Progenitor cell of endocrine pancreas (in vitro differentiated cells): ENCODE measurements at places on chromosomes 16 and 17. TPM values are rescaled to one million over a fixed set of nuclear protein-coding genes. Genes with fewer than 3 reads are reported as not detected.
A peak's percentile ranks its signal among the peaks of the same experiment; 100 is the strongest.

Gene IL34
- total RNA-seq, result not detected in 2 replicates

Gene CCL15
- 0.29 TPM in 1 of 2 replicates, not detected in the other for total RNA-seq

Gene JPH3
- total RNA-seq, result 23.1 and 26.4 TPM in 2 replicates

Gene YPEL3
- total RNA-seq, result 41.7 and 45.7 TPM in 2 replicates

Gene VTN
- 128 and 139 TPM in 2 replicates for total RNA-seq

Gene ALDH3A1
- 0.75 and 1.0 TPM in 2 replicates for total RNA-seq

Gene TMEM235
- not detected in 2 replicates for total RNA-seq

Gene CACNG4
- 6.5 and 8.7 TPM in 2 replicates for total RNA-seq

DNA sequence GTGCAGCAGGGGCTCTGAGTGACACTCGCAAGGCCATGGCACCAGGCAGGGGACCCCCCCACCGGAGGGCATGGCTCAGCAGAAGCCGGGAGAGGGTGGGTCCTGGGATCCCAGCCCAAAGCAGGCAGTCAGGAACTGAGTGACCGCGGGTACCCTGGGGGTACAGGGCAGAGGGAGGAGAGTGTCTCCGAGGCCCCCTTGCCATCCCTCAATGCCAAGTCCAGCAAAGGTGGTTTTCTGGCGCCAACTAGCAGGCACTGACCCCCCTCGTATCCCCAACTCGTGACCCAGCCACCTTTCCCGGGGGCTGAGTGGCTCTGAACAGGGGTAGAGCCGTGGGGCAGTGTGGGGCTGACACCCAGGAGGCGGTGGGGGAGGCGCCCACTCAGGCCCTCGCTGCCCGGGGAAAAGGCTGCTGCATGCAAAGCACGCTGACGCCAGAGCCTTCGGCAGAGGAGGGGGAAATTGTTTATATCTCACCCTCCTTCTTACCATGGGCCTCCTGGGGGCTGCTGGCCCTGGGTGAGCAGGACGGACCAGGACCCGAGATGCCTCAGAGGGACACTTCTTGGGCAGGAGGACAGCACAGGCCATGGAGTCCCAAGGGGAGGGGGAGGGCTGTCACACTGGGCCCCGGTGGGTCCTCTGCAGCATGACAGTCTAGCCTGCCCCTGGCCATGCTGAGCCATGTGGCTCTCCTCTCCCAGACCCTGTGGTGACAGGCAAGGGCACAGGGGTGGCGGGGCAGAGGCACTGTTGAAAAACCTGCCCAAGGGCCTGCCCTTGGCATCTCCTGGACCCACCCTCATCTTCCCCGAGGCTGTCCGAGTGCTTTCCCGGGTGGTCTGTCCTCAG is 14.6 kb upstream of the ENPP7 start:
- no peak overlapping the region for H3K27ac ChIP-seq
- peaks cover 16% of the 10 kb centered on the region for H3K4me1 ChIP-seq
- no peaks in the 10 kb centered on the region for H3K27me3 ChIP-seq
- no peak overlapping the region for H3K4me3 ChIP-seq

DNA sequence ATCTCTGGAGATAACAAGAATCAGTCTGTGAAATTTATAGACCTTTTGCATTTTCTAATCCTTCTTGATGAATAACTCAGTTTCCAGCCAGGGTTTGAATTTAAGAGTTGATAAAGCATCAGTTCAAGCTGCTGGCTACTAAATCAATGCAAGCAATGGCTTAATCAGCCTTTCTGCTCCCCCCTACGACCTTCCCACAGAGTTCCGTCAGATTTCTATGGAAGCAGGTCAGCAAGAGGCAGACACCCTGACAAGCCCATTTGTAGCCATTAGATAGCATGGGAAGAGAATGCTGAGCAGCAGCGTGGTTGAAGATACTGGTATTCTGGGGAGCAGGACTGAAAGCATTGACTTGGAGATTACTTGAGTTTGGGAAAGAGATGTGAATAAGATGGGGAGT is 868.1 kb downstream of the KCNJ2 start:
- DNase-seq, result no peak
- peaks cover 7% of the 10 kb centered on the region for H3K4me1 ChIP-seq
- no peak overlapping the region for H3K4me3 ChIP-seq
- H3K36me3 ChIP-seq, result no peaks in the 10 kb centered on the region
- H3K27me3 ChIP-seq, result peaks cover 16% of the 10 kb centered on the region

GRCh38 chr16:51003850-51004566 is 147.1 kb downstream of the SALL1 start:
- no peaks in the 10 kb centered on the region for H3K4me1 ChIP-seq
- H3K36me3 ChIP-seq, result no peaks in the 10 kb centered on the region
- peaks cover 6% of the 10 kb centered on the region for H3K27me3 ChIP-seq

DNA sequence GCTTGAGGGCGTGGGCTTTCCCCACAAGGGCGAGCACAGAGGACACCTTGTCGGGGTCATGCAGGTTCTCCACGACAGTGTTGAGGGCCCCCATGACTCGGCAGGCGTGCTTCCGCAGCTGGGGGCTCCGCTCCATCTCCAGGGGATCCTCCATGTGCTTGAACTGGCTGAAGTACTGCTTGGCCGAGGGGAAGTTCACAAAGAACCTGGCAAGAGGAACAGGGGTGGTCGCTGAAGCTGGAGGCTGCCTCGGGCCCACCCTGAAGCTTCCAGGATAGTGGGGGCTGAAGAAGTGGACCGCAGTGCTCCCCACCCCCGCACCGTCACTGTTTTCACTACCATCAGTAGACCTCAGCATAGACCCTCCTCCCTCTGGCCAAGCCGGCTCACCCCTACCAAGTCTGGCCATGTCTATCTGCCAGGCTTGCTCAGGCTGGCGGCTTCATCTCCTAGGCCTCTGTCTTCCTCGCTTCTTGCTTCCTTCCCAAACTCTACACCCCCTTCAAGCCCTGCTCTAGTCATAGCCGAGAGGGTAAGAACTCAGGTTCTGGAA is 5.9 kb downstream of the CYGB start:
- H3K27ac ChIP-seq, result peak overlapping the region; percentile 3
- H3K36me3 ChIP-seq, result no peaks in the 10 kb centered on the region
- H3K4me1 ChIP-seq, result peaks cover 12% of the 10 kb centered on the region
- no peak for DNase-seq

DNA sequence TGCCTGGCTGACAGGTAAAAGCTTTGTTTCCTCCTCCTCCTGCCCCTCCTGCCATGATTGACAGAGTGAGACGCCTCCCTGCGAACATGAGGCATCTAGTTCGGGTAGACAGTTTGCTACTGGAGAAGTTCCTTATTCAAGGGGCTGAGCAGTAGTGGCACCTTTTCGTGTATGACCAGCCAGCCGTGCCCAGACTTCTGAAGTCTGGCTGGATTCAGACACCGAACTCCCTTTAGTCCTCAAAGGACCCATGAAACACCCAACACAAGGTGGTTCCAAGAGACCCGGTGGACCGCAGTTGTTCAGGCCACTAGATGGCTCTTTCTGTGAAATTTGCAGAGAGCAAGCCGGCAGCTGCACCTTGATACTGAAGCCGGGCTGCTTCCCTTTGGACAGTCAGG is 192.8 kb downstream of the XYLT1 start:
- H3K36me3 ChIP-seq, result no peaks in the 10 kb centered on the region
- H3K4me3 ChIP-seq, result no peak overlapping the region
- DNase-seq, result no peak
- peaks cover 8% of the 10 kb centered on the region for H3K4me1 ChIP-seq
- no peak overlapping the region for H3K27ac ChIP-seq
- no peaks in the 10 kb centered on the region for H3K27me3 ChIP-seq

DNA sequence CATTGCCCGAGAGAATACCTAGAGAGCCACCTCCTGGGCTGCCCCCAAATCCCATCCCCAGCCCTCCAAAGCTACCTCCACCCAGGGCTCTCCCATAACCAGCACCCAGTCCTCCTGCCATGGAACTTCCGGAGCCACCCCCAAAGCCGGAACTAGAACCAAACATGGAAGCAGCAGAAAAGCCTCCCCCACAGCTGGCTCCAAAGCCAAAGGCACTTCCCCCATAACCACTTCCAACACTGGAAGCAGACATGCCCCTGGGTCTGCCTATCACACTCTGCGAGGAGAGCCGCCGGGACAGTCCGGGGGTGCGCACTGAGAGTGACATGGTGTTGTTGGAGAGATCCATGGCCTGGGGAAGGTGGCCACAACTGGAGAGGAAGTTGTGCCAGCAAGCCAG is at the start of gene KRT12:
Gene KRT12 (minus strand): TSS at position 386 of the 400 bp plus-strand sequence. CDS start 37 bp downstream, at position 349.
- no peaks in the 10 kb centered on the region for H3K36me3 ChIP-seq
- no peak within 1 kb of the TSS for H3K4me3 ChIP-seq
- H3K27me3 ChIP-seq, result peaks cover 6% of the 10 kb centered on the region
- no peak for DNase-seq

DNA sequence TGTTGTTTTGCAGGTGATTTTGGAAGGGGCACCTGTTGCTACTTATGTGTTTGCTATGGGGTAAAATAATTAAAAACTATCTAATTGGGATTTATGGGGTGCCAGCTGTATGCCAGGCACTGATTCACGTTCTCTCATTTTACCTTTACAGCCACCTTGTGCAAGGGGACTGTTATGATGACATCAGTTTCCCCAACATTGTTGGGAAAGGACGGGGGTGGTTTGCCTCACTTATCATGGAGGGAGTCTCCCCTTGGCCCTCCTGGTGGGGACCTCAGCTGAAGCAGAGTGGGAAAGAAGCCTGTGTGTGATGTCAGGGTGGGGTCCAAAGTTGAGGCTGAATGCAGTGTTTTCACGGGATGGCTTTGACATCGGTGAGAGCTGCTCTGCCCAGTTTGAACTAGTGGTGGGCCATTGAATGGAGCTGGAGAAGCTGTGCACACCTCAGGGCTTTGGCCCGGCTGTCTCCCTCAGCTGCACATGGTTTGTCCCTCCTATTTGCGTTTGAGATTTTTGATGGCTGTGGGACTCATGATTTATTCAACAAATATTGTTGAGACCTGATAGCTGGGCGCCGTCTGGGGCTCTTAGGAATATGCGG is 36.1 kb downstream of the CMIP start:
- H3K36me3 ChIP-seq, result peaks cover 8% of the 10 kb centered on the region
- no peaks in the 10 kb centered on the region for H3K27me3 ChIP-seq
- peak overlapping the region; percentile 56 for H3K27ac ChIP-seq
- H3K4me3 ChIP-seq, result no peak overlapping the region
- H3K4me1 ChIP-seq, result peaks cover 28% of the 10 kb centered on the region

GRCh38 chr16:3017794-3018506 is at the start of gene CLDN6:
TSS of gene CLDN6 (minus strand) at chr16:3018183. CDS start at chr16:3016021, 2,162 bp downstream.
- H3K4me3 ChIP-seq, result peak within 1 kb of the TSS; percentile 93
- H3K4me1 ChIP-seq, result peaks cover 56% of the 10 kb centered on the region
- peak within 1 kb of the TSS; percentile 98 for H3K27ac ChIP-seq
- DNase-seq, result peak; percentile 97
- no peaks in the 10 kb centered on the region for H3K27me3 ChIP-seq

DNA sequence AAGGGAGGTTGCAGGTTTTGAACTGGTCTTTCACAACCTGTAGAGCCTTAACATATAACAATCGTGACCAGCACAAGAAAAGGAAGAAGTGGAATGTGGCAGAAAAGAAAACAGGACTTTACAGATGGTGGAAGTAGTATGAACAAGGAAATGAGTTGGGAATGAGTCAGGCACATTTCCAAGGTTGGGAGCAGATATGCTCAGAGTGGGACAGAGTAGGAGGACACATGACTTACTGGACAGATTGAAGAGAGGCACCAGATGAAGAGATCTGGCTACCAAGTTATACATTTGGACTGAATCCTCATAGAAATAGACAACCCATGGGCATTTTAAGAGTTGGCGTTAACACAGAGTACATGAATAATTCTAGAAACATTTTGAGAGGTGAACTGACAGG is 95.3 kb downstream of the ZNF18 start:
- no peaks in the 10 kb centered on the region for H3K4me1 ChIP-seq
- no peaks in the 10 kb centered on the region for H3K36me3 ChIP-seq
- H3K4me3 ChIP-seq, result no peak overlapping the region
- no peak overlapping the region for H3K27ac ChIP-seq
- H3K27me3 ChIP-seq, result peaks cover 10% of the 10 kb centered on the region

GRCh38 chr16:78909226-78909625 is 691.3 kb downstream of the MAF start:
- no peaks in the 10 kb centered on the region for H3K4me1 ChIP-seq
- DNase-seq, result no peak
- no peaks in the 10 kb centered on the region for H3K27me3 ChIP-seq
- peaks cover 2% of the 10 kb centered on the region for H3K36me3 ChIP-seq
- H3K27ac ChIP-seq, result no peak overlapping the region

GRCh38 chr17:10144982-10145381 is 53.4 kb downstream of the GAS7 start:
- DNase-seq, result no peak
- H3K4me3 ChIP-seq, result no peak overlapping the region
- H3K36me3 ChIP-seq, result no peaks in the 10 kb centered on the region
- H3K27me3 ChIP-seq, result no peaks in the 10 kb centered on the region
- H3K4me1 ChIP-seq, result no peaks in the 10 kb centered on the region

DNA sequence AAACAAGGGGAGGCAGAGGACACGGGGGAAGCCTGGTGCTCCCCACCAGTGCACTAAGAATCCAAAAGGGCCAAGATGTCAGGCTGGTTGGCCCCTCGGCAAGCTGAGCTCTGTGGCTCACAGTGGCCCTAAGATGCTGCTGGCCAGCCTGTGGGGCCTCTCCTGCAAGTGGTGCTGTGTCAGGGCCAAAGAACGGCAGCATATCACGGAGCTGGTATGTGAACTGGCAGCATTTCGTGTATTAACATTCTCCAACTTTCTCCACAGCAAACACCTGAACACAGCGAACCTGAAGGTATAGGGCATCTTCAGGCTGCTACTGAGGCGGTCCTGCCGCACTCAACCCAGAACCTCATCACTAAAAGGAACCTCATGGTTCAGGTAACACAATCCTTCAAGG is 34.8 kb downstream of the VAC14 start:
- DNase-seq, result no peak
- no peaks in the 10 kb centered on the region for H3K4me1 ChIP-seq
- H3K4me3 ChIP-seq, result no peak overlapping the region
- no peaks in the 10 kb centered on the region for H3K36me3 ChIP-seq

DNA sequence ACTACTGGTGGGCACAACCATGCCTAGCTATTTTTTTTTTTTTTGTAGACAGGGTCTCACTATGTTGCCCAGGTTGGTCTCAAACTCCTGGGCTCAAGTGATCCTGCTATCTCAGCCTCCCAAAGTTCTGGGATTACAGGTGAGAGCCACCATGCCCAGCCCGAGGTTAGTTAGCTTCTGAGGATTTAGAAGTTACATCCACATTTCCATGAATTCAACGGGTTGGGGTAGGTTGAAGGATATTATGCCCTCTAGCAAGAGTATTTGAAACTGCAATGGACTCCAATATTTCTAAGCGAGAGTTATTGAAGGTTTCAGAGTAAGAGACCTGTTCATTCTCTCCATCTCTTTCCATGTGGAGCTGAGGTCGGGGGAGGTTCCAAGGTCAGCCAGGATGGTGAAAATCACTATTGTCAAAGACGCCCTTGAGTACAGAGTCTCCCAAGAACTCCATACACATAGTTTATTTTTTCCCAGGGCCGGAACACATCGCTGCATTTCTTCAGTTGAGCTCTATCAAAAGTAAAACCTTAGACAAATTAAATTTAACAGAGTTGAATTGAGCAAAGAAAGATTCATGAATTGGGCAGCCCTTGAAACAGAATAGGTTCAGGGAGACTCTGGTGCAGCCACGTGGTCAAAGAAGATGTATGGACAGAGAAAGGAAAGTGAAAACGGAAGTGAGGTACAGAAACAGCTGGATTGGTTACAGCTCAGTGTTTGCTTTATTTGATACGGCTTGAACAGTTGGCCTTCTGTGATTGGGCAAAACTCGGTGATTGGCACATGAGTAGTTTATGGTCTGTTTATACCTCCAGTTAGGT is 19.0 kb upstream of the ITPRIPL2 start:
- H3K27ac ChIP-seq, result no peak overlapping the region
- H3K4me1 ChIP-seq, result peaks cover 15% of the 10 kb centered on the region
- DNase-seq, result no peak
- peaks cover 1% of the 10 kb centered on the region for H3K36me3 ChIP-seq
